ENCODE measurements at places on chromosomes 16 and 17.

GRCh38 chr16:88999457-89000206 is 22.6 kb upstream of the CBFA2T3 start:
- peak; percentile 26 for DNase-seq

DNA sequence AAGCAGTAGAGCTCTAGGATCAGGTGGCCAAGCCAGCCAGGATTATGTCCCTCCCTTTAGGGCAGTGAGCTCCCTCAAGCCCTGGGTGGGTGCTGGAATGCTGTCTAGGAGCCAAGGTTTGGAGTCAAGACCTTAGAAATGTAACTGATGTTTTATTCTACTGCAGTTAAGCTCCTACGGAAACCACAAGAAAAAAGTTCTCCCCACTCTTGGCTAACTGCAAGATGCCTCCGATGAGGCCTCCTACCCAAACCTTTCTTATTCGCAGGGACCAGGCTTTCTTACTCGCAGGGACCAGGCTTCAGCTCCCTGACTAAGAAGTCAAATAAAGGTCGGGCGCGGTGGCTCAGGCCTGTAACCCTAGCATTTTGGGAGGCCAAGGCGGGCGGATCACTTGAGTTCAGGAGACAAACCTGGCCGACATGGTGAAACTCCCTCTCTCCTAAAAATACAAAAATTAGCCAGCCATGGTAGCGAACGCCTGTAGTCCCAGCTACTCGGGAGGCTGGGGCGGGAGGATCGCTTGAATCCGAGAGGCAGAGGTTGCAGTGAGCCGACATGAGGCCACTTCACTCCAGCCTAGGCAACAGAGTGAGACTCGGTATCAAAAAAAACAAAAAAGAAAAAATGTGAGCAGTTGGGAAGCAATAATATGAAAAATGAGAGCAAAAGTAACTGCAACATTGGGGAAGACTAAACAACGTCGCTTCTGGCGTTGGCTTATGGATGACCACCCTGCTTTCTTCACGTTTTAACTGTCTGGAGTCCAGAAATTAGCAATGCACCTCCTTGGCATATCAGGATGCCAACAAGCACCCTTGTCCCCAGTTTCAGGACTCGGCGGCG is 31.7 kb upstream of the ARL4D start:
- DNase-seq, result peak; percentile 27

- no peak for DNase-seq
These were observed 205.7 kb upstream of the CPHXL start for GRCh38 chr16:75931970-75932369.

DNA sequence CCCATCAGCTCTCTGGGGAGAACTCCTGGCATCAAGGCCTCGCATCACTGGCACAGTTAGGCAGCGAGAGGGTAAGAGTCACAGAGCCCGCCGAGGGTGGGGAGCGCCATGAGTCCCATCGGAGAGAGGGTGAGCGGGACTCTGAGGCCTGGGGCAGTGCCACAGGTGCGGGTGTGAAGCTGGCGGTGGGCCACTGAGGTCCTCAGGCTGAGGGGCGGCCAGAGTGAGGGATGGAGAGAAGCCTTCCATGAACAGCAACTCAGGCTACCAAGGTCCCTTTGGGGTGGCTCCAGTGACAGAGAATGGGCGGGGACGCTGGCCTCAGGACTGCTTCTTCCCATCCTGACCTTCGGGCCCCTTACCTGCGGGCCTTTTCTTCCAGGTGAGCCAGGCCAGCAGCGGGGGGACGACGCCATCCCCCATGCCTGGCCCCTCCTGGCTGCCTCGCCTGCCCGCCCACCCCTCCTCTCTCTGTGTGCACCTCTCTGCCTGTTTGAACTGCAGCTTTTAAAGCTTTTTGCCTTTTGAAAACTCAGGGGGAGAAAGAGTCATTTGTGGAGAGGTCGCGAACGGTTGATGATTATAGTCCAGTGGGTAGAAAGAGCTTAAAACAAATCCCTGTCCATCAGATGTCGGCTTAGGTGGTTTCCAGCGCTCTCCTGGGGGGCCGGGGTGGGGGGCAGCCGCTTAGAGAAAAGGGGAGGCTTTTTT is 149.3 kb upstream of the GSE1 start:
- DNase-seq, result no peak

Data from stimulated activated CD8-positive, alpha-beta memory T cell treated with anti-CD3 and anti-CD28 coated beads, Interleukin-15, amount 100 ng/mL, for 48 hours (primary cell).